ENCODE measurements at places on chromosomes 11 and 22.

DNA sequence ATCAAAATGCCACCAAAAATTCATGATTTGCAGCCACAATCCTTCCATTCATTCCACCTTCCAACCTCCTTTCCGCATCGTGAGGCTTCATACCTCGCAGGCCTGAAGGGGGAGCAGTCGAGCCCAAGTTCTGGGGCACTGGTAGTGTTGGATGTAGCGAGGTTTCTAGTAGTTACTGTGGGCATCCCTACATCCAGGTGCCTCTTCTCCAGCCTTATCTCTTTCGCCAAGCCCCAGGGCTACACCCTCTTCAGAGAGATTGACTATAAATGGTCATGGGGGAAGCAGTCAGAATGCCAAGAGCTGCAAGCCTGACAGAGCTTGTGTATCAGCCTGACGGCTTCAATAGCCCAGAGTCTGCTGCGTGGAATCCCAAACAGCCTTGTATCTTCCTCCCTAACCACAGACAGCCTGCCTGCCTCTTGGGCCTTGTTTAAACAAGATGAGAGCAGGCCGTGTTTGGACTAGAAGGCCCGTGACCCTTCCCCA is 28.9 kb downstream of the CLMP start:
- DNase-seq = no peak

DNA sequence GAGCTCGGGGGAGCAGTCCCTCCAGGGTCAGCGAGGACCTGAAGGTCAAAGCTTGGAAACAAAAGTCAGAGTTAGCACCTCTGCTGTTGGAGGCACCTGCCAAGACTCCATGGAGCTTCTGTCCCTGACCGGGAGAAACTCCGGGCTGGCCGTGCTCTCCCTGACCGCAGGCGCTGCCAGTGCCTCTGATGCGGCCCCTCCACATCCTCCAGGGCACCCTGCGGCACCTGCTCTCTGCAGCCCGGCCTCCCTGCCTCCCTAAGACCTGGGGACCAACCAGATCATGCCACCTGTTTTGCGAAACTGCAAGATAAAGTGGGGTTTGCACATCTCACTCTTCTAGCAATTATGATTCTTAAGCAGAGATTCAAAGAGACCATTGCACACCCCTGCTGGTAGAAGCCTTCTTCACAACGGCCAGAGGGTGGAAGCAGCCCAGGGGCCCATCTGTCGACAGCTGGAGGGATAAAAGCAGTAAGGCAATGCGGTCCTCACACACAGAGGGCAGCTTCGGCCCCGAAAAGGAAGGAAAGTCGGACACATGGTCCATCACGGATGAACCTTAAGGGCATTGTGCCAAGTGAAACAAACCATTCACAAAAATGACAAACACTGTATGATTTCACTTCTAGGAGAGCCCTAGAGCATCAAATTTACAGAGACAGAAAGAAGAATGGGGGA is 477.1 kb downstream of the BRD1 start:
- no peak for DNase-seq

DNA sequence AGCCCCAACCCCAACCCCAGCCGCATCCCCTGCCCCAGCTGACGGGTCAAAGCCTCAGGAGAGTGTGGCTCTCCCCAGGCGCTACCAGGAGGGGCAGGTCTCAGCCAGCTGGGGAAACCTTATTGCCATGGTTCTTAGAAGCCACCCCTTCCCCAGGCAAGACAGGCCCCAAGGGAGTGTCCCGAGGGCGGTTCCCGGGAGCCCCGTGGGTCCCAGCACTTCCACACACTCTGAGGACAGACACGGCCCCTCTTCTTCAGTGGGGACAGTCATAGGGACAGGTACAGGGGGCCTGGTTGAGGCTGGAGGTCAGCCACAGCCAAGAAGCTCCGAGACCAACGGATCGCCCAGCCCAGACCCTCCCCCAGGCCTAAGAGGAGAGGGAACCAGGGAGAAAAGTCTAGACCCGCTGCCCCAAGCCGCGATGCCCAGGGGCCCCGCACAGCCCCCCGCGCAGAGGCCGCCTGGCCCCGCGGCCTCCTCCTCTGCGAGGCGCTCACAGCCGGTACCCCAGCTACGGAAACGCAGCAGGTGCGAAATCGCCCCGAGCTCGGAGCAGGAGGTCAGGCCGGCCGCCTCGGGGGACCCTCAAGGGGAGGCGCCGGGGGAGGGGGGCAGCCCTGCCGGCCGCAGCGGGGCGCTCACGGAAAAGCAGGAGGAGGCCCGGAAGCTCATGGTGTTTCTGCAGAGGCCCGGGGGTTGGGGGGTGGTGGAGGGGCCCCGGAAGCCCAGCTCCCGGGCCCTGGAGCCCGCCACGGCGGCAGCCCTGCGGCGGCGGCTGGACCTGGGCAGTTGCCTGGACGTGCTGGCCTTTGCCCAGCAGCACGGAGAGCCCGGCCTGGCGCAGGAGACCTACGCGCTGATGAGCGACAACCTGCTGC is 2.6 kb downstream of the KLHDC7B start:
- DNase-seq = no peak

DNA sequence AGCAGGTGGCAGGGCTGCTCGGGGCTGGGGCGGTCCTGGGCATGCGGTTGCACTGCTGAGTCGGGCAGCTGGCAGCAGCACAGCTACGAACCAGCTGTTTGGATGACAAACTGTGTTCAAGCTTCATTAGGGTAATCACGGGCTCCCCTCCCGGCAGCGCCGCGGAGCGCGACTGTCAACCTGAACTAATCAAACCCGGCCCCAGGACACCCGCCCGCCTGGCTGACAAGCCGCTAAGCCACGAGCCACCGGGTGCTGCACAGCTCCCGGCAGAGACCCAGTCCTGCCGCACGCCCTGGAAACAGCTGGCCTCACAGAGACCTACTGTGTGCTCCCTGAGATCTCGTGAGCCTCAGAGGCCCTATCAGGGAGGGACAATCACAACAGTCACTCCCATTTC is 60.6 kb upstream of the TCF20 start:
- DNase-seq = peak; percentile 86

DNA sequence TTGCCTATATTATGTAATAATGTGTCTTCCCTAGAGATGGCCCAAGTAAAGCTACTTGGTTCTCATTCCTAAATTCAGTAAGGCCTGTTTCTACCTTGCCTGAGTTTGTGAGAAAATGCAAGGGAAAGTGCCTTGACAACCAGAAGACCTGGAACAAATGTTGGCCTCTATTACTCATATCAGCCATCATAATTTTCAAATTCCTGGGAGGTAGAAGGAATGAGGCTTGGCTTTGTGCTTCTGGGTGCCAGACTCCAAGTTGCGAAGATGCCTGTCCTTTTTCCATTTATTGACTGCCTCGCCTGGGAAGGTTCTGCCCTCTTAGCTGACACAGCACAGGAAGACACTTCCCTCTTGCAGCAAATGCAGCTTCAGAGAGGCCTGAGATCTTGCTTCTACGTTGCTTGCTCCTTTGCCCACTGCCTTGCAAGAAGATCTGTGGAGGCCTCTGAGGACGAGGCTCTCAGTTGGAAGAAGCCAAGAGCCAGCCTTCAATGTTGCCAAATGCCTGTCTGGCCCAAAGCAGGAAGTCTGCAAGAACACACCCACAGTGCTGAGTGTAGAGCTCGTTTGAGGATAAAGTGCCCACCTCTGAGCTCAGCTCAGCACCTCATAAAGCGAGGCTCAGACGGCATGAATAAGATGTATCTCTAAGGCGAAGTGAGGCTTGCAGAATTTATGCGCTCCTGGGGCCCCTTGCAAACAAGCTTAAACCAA is 120.1 kb downstream of the GALNT18 start:
- no peak for DNase-seq

- DNase-seq = no peak
These were observed 15.8 kb downstream of the TOLLIP start for GRCh38 chr11:1293619-1294015.

GRCh38 chr11:76086743-76087635 is 119.3 kb downstream of the WNT11 start:
- DNase-seq = no peak

DNA sequence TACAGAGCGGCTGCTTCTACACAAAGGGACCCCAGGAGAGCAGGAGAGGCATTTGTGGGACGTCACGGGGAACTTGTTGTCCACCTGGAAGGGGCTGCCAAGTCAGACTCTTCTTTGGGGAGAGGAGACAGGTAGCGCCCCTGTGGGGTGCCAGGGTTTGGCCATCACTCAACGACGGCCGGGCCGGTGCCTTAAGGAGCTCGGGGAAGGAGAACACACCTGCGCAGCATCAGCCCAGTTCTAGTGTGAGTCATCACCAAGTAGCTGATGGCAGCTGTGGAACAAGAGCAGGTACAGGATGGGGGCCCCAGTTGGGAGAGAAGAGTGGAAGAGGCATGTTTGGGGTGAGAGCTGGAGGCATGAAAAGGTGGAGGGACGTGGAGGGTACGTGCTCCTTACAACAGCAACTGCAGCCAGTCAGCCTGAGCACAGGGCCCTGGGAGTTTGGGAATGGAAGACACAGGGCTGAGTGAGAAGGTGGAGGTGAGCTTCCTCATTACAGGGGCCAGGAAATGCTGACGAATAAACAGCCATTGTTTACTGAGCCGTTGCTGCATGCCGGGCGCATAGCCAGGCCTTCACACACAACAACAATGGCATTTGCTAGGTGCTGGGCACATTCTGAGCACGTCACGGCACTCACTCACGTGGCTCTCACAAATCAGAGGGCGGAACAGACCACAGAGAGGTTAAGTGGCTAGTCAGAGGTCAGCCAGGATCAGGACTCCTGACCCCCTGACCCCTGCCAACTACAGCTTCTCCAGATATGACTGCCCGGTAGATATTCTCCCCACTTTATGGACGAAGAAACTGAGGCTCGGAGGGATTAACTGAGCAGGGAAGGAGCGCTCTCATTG is 29.1 kb upstream of the TP53I11 start:
- DNase-seq = peak; percentile 92

GRCh38 chr11:60357771-60358170 is 20.6 kb upstream of the MS4A7 start:
- no peak for DNase-seq

DNA sequence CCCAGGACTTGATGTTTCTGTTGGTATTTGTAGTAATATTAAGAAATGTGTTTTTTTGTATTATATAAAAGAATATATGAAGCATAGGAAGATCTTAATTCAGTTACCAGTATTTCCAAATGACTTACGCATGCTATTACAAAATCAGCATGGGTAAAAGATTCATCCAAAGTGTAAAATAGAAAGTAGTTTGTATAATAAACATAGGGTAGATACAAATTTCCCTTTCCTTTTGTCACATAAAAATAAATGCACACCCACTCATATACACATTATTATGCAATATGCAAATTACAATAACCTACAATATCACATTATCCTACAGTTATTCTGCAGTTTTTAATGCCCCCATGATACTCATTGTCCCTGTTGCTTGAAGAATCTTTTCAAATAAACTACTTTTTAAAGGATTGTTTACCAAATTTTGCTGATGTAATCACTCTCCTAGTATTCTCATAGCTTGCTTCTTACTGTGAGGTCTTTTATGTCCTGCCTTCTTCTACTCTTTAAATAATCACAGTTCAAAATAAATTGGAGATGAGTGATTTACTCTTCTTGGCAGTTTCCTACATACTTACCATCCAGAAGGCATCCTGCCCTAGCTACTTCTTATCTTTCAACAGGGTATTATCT is 244.0 kb downstream of the CASP12 start:
- no peak for DNase-seq

- peak; percentile 70 for DNase-seq
These were observed 1.2 kb upstream of the ARHGEF12 start for GRCh38 chr11:120334894-120335462.

GRCh38 chr11:69644071-69644961 is 3.4 kb downstream of the CCND1 start:
- peak; percentile 48 for DNase-seq
